ENCODE measurements at places on chromosomes 1 and 21.

- DNase-seq, result no peak
Measured at GRCh38 chr21:45556645-45557615, 14.7 kb upstream of the SLC19A1 start.

- no peak for DNase-seq
Measured at GRCh38 chr1:40130892-40131291, 30.3 kb upstream of the RLF start.

DNA sequence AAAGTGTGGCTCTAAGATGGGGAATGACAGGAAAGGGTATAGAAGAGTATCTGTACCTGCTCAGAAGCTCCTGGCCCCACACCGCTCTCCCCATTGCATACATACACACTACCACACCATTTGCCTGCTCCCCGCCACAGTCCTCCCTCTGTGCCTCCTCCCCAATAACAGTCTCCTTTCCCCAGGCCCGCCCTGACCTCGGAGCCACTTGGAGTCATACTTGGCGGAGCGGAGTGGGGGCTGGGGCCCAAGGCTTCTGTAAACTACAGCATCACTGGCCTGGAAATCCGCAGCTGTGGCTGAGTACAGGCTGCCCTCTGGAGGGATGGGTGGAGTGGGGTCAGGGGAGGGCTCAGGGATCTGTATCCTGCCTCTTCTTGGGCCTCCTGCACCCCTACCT is 8.6 kb downstream of the SEMA6C start:
- no peak for DNase-seq

- no peak for DNase-seq
Measured at GRCh38 chr1:232316864-232317263, 313.1 kb downstream of the SIPA1L2 start.

GRCh38 chr1:173530795-173531693 is 53.9 kb downstream of the PRDX6 start:
- no peak for DNase-seq

GRCh38 chr1:147567594-147568381 is 26.5 kb downstream of the BCL9 start:
- DNase-seq, result no peak

DNA sequence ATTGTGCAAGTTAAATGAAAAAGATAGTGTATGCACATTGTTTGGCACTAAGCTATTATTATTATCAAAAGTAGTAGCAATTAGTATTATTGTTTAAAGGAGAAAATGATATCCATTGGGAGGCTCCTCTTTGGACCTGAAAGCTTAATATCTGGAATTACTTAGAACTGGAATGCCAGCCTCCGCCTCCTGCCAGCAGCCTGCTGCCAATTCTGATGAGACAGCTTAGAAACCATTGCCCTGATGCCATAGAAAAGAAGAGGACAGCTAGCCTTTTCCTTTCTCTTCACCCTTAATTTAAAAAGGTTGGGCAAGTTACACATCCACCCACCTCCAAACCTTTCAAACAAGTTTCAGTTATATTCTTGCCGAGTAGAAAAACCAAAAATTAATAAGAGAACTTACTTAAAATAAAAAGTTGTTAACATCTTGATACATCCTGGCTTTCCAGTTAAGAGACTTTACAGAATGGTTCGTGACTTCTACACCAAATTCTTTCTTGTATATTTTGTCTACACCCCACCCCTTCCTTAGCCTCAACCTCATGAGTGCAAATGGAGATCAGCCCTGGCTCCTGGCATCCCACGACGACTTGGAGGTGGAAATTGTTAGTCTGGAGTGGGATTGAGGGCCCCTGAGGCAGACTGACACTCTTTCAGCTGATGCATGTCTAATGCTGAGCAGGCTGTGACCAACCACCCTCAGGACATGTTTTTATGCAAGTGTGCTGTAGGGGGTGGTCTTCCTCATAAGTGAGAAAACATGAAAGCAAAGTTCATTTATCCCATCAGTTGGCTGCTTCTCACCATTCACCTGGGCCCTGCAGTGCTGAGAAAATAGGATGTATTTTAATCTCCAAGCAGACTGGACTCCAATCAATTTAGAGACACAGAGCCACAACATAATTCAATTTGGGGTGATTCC is 120.6 kb downstream of the KCNJ15 start:
- DNase-seq, result no peak

- DNase-seq, result no peak
Measured at GRCh38 chr1:119565131-119565772, 58.2 kb downstream of the HSD3B1 start.

- DNase-seq, result no peak
Measured at GRCh38 chr1:42043182-42043581, 110.0 kb upstream of the GUCA2B start.

DNA sequence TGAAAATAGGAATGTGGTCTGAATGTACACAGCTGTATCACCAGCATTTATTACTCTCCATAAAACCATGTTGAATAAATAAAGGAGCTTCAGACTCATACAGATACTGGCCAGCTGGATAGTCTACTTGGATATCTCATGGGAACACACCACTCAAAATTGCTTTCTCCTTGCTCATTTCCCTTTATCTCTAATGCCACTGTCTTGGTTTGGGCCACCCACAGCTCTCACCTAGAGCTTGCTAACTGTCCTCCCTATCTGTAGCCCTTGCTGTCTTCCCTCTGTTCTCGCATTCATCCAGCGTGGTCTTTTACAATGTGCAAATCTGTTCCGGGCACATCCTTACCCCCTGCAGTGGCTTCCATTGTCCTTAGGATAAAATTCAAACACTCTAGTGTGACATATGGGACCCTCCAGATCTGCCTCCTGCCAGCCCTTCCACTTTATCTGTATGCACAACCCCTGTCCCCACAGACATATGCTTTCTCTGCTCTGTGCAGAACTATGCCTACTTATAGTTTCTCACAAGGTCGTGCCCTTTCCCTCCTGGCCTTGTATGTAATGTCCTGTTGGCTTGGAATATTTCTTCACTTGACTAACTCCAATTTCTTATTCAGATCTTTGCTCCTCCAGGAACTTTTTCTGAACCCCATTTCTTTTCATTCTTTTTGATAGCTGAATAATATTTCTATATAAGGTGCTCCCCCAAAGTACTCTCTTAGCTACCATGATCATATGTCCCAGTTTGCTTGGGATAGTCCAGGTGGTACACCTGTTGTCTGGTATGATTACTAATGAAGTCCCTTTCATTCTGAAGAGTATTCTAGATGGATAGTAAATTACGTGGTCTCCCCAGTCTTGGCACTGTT is 2.9 kb downstream of the FLVCR1 start:
- no peak for DNase-seq

DNA sequence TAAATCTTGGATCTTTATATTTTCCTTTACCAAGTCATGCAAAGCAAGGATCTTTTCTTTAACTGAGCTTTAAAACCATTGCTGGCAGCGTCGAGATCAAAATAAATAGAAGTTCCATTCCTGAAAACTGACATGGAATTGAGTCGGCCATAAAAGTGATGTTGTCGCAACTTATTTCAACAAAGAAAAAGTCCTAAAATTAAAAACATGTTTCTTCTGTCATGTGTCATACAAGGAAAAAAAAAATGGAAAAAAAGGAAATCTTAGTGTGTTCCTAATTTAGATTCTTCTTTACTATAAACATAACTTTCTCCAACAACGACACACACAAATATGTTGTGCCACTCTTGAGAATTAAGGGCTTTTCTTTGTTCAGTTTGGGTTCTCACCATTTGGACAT is 34.9 kb downstream of the GREM2 start:
- no peak for DNase-seq

GRCh38 chr1:185907246-185907645 is 173.1 kb downstream of the HMCN1 start:
- DNase-seq, result no peak

- no peak for DNase-seq
Measured at GRCh38 chr1:90821152-90821787, 104.2 kb upstream of the BARHL2 start.

DNA sequence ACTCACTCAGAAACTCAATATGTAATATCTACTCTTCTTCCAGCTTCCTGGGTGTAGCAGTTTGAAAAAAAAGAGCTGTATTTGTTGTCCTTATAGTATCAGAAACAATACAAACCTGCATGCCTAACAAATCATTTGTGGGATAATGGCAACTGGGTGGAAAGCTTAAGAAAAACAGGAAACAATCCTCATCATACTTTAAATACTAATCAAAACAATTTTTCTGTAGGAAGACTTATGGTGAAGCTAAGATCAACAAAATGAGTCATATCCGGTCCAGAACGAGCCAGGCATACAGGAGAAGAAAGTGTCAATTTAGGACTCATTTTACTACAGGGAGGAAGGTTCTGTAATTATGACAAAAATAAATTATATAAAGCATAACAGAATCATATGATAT is 181.8 kb upstream of the ADGRL4 start:
- no peak for DNase-seq

DNA sequence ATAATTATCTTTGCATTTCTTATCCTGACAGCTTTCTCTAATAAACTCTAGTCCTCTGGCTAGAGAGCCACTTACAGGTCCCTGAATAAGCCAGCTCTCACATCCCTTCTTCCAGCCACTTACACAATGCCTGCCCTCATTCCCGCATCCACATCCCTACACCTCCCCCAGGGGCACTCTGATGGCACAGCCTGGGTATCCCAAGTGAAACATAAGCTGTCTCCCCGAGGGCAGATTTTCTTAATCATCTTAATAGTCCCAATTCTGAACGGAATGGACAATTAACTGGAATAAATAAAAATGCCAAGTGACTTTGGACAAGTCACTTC is 4.9 kb downstream of the RHOC start:
- no peak for DNase-seq

- DNase-seq, result no peak
Measured at GRCh38 chr21:25581582-25581981, 25.7 kb downstream of the MRPL39 start.

DNA sequence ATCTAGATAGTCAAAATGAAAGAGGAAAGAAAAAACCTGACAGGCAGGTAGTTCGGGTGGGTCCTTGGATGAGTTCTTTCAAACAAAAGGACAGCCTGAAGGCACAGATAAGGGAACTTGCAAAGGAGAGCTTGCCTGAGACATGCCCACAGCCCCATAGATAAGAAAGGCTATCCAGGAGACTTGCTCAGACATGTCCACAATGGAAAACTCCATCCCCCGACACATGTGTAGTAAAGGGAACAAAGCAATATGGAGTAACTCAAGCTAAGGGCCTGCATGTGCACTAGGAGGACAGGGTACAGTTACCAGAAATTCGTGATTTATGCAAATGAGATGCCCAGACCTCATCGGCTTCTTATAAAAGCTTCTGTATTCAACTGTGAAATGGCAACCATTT is 281.5 kb downstream of the NEGR1 start:
- DNase-seq, result no peak

GRCh38 chr1:219049501-219049900 is 124.2 kb upstream of the LYPLAL1 start:
- DNase-seq, result no peak

DNA sequence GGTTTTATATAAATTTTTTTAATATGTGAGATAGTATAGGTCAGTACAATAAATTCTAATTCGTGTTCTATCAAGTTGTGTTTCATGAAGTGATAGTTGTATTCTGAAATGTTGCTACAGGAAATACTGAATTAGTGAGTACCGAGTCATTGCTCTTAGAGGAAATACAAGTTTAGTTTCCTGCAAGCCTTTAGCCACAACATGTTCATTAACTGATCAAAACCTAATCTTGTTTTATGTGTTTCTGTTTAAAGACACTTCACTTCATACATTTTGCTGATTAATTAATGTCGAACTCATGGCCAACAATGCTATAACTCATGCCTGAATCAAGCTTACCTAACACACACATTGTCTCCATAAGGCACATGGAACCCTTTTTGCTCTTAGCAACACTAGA is 43.6 kb downstream of the LRRC7 start:
- DNase-seq, result no peak

- DNase-seq, result no peak
Measured at GRCh38 chr1:110688514-110688913, 13.8 kb upstream of the KCNA3 start.

GRCh38 chr1:22262583-22262982 is 119.7 kb upstream of the WNT4 start:
- DNase-seq, result no peak

DNA sequence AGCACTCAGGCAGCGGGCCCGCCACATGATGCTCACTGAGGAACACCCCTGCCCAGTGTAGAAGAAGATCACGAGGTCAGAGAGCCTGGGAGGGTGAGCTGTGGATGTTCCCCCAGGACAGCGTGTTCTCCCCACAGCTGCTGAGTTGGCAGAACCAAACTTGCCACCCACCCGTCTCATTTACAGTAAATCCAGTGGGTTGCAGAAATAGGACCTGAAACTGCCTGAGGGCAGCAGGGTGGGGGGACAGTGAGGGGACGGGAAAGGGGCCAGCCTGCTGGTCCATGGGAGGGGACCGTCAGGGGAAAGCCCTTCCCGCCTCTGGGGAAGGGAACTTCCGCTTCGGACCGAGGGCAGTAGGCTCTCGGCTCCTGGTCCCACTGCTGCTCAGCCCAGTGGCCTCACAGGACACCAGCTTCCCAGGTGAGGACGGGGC is at the start of gene C1QB:
Gene C1QB, plus strand, starts transcription at position 356 of the 436 bp plus-strand sequence. CDS start 6,227 bp downstream, outside the sequence.
- DNase-seq, result no peak

- no peak for DNase-seq
Measured at GRCh38 chr1:43691871-43692815, 15.2 kb upstream of the ST3GAL3 start.

- no peak for DNase-seq
Measured at GRCh38 chr1:224784265-224785039, 145.0 kb upstream of the DNAH14 start.

DNA sequence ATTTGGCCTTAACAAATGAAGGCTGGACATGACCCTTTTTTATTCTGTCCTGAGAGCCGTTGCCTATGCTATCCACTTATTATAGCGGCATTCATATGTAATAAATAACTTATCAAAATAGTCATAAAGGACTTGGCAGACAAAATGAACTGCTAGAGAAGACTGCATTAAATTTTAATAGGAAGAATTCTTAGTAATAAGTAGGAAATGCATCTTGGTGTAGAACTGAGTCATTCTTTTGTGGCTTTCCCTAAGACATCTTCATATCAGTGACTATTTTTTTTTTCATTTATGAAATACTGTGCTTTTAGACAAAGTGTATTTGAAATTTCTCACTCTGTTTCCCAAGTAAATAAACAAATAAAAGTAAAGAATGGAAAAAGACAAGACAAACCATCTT is 45.6 kb downstream of the PBX1 start:
- no peak for DNase-seq

Measured in NCI-H2107 (cell line).